Aorta (tissue), 5 donors: ENCODE measurements at places on chromosomes 1 and 21. TPM values are rescaled to one million over a fixed set of nuclear protein-coding genes. Genes with fewer than 3 reads are reported as not detected.
A peak's percentile ranks its signal among the peaks of the same experiment; 100 is the strongest.

- DNase-seq: no peak
Observed at GRCh38 chr1:216183007-216183406, 240.2 kb downstream of the USH2A start.

- peak; percentile 41 for DNase-seq
Observed at GRCh38 chr1:7387053-7387927, 383.8 kb upstream of the VAMP3 start.

GRCh38 chr1:232574889-232575762, 54.8 kb downstream of the SIPA1L2 start:
- no peak for DNase-seq

DNA sequence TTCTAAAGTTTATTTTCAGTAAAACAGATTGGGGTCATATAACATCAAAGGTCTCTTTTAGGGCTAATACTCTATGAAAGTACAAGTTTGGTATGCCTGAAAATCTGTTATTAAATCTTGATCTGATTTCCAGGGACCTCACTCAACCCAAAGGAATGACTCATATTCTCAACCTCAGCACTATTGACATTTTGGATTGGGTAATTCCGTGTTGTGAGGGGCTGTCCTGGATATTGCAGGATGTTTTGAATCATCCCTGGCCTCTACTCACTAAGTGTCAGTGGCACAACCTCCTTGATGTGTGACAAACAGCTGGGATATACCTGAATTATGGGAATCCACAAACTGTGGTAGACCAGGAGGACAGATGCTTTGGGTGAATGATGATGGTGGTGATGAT, 51.5 kb upstream of the CYP2J2 start:
- DNase-seq: no peak

DNA sequence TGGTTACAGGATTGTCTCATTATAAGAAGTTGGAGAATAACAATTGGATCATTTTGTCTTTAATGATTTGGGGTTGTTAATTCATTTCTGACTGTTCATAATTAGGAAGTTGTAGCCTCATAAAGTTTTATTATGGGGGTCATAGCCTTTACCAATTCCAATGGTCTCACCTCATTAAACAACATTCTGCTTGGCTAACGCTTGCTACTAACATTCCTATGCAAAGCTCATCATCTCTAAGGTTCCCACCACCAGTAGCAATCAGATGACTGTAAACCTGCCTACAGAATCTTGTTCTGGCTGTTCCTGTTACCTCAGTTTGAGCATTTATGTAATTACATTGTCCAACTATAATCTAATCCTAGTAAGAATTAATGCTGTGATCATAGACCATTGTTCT, 60.2 kb downstream of the ODF2L start:
- DNase-seq: no peak

GRCh38 chr1:110218137-110218536, 8.0 kb downstream of the KCNC4 start:
- DNase-seq: no peak

GRCh38 chr1:61007534-61008364, 74.6 kb upstream of the NFIA start:
- no peak for DNase-seq

DNA sequence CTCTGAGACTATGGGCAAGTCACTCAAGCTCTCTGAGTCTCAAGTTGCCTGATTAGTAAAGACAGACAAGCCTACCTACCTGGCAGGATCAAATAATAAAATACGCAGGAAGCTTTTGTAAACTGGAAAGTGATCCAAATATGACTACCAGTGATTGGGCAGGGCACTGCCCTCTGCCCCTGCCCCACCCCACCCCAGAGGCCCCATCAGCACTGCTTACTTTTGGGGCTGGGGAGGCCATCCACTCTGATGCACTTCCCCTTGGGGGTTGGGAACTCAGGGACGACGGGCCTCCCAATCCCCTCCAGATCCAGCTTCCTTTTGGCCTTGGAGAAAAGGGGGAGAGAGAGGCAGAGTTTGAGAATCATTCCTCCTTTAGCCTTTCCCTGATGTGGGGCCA, 6.9 kb downstream of the E2F2 start:
- DNase-seq: no peak

- DNase-seq: no peak
Observed at GRCh38 chr21:26795412-26795805, 49.8 kb downstream of the ADAMTS1 start.

EPHB2 gene
- total RNA-seq: 5.5 TPM

OR2T29 gene
- not detected for total RNA-seq

RXFP4 gene
- not detected for total RNA-seq
